ENCODE measurements at places on chromosomes 6 and 20.

- DNase-seq, result no peak
Measured at GRCh38 chr20:24965065-24965919, 16.2 kb downstream of the CST7 start.

DNA sequence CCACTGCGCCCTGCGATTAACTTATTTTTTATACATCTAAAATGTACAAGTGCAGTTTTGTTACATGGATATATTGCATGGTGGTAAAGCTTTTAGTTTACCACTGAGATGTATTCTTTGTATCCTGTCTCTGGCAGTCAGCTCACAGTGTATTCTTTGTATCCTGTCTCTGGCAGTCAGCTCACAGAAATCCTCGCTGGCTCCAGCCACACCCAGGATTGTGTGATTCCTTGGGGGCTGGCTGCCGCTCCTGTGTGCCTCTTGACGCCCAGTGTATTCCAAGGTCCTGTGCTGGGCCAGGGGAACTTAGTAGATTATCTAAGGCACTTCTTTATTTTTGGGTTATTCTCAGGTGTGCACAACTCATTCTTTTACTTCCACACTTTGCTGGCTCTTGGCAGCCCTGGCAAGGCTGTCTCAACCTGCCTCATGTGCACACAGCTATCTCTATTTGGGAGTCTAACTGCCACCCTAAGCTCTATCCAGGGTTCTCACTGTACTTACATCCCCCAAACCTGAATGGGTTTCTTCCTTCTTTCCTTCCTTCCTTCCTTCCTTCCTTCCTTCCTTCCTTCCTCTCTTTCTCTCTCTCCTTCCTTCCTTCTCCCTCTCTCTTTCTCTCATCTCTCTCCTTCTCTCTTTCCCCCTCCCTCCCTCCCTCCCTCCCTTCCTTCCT is 12.4 kb upstream of the RNF24 start:
- DNase-seq, result no peak

DNA sequence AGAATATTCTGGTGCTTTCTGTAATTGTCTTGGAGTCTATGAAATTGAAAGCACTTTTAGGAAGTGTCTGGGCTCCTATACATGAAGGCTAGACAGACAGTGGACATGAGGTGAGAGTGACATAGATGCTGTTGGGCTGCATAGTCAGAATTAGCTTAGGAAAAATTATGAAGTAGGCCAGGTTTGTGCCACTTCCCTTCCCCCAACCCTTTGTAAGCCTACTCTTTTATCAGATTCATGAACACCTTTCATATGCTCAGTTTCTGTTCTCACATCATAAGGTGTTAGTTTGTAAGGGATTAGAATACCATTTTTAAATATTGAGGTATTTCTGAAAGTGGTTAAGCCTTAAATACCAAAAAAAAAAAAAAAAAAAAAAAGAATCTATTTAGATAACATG is 18.4 kb upstream of the SNPH start:
- DNase-seq, result no peak

- no peak for DNase-seq
Measured at GRCh38 chr6:31419842-31420241, 16.4 kb downstream of the MICA start.

GRCh38 chr6:156351346-156351966 is 425.7 kb upstream of the ARID1B start:
- no peak for DNase-seq

DNA sequence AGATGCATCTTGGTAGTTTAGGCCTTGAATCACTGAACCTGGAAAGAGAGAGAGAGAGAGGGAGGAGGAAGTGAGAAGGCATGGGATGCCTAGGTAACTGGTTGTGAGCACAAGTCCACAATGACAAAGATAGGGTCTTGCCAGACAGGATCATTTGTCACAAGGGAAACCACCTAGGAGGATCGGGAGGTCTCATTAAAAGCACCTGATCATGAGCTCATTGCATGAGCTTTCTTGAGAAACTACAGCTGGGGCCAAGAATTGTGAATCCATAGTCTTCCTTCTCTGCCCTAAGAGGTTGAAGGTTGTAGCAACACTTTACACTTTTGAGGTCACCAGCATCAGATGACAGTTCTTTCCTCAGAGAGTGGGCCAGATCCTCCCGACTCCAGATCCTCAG is 195.7 kb downstream of the CD83 start:
- no peak for DNase-seq

DNA sequence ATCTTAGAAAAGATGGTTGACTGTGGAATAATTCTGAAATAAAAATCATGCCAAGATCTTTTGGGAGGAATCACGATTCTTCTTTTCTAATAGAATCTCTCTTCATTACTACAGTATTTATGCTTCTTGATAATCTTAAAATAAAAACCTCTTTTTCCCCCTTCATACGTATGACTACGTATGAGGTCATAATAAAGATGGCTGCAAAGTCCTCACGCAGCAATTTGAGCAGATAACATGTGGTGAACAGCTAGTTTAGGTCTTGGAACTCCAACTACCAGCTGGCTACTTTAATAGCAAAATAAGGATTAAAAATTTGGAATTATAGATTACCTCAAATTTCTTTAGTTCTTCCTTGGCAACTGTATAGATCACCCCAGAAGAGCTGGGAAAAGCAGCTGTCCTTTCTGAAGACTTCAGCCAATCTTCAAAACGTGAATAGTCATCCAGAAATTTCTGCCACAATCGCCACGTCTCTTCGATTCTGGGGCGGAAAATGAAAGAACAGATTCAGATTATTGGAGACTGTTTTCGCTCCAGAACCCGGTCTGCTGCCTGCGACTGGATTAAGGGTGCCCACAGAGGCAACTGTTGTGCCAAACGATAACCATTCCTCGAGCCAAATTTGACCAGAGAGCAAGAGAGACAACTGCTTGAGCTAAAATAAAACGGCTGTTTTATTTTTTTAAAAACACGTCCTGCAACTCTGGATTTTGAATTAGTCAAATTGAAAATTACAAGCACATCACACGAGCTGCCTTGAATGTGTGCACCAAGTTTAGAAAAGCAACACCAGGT is 347.3 kb downstream of the ESR1 start:
- DNase-seq, result no peak

DNA sequence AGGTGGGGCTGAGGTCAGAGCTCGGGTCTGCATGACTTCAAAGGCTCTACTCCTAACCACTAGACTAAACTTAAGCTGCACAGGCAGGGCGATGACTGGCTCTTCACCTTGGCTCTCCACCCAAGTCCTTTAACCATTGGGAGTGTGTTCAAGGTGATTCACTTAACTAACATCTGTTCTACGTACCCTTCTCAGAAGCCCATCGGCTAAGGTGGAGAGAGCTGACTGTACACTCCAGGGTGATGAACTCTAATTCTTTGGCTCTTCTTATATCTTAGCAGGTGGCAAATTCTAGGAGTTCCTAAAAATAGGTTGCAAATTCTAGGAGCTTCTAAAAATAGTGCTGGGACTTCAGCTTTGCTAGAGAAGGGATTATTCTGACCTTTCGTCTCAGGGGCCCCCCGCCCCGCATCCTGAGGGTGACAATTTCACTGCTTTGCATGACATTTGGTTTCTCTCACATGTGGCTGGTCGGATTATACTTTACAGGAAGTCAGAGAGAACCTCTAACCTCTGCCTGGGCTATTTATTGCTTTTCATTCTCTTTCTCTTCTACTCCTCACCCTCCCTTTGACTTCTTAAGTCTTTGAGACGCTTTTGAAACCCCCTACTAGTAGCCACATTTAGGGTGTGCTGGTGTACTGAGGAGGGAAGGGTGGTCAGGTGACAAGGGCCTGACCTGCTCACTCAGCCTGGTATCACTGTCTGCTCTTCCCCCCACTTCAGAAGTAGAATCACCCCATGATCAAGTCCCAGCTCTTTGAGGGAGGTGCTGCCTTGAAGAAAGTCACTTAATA is 55.5 kb downstream of the PRDM1 start:
- DNase-seq, result peak; percentile 76

GRCh38 chr20:44527716-44528199 is 5.9 kb upstream of the SERINC3 start:
- DNase-seq, result no peak

DNA sequence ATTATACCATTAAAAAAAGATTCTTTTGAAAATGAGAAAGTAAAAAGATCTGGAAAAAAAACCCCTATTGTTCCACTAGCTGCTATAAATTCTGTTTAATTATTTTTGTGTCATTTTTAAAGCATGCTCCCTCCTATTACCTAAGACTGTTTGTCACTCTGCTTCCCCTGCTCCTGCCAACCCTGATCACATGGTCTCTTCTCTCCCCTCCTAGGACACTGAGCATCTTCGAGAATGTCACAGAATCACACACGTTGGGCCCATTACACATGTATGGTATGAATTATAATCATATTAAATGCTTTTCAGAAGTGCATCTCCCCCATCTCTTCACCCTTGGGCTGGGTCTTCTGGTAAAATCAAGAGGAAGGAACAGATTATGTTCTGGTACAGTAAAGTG is 6.2 kb downstream of the SNAP91 start:
- DNase-seq, result no peak

DNA sequence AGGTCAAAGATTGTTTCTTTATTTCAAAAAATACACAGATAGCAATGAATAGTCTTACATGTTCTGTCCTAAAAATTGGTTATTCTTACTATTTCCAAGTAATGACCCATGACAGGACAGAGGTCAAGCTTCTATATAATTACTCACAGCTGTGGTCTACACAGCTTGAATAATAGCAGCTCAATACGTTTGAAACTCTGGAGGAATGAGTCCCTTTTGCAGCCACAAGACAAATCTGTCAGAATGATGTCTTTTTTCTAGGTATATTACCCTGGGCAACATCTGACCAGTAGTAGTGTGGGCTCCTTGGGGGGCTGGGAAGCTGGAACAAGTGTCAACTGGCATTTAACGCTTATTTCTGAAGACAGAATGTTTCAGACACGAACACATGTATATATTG is 84.9 kb upstream of the HTR1B start:
- DNase-seq, result no peak

GRCh38 chr6:166775923-166776220 is 148.8 kb upstream of the RPS6KA2 start:
- no peak for DNase-seq

- no peak for DNase-seq
Measured at GRCh38 chr6:143406673-143407072, 43.8 kb downstream of the ADAT2 start.

DNA sequence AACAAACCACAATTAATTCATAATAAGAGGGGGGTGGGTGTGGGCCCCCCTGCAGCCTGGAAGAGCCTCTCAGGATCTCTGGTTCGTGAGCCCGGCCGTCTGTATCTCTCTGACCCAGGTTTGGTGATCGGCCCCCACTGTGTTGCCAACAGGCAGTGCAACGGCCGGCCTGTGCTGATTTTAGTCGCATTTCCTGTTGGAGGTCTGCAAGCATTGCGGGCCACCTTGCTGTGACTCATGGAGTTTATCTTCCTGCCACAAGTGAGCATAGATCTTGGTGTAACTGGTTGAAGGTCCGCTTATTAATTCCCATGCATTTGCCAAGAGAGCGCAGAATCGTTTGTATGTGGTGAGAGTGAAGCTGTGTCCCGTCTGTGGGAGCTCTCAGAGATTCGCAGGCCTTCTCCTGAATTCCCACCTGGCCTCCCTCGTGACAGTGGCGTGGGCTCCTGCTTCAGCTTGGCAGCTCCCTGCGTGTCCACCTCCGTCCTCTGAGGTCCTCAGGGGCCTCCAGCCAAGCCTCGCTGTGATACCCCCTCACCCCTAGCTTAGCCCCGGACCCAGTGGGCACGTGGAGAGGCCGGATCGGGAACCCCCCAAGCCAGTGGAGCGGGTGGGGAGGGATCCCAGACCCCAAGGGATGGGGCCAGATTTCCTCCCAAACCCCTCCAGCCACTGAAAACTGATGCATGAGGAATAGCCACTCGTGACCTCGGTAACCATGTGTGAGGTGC is 269.8 kb downstream of the CDH4 start:
- DNase-seq, result no peak

DNA sequence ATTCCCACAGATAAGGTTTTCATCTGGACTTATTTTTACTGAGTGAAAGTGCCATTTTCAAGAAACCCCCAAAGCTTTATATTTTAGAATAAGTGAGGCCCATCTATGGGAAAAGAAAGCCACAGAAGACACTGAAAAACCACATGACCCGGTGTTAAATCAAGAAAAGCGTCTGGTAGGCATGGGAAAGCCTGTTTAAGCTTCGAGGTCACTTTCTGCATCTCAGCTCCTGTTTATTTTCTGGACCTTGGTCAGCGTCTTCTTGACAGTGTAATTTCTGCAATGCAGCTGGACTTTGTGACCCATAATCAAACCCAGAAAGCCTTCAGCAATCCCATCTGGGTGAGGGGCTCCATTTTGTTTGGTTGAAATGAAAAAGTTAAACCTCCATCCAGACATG is 59.6 kb upstream of the NEDD9 start:
- no peak for DNase-seq

GRCh38 chr6:8879334-8879733 is 444.0 kb upstream of the SLC35B3 start:
- no peak for DNase-seq

GRCh38 chr6:168381726-168382458 is 59.1 kb upstream of the SMOC2 start:
- no peak for DNase-seq

- DNase-seq, result no peak
Measured at GRCh38 chr20:58903614-58904013, 51.1 kb downstream of the GNAS start.

- DNase-seq, result no peak
Measured at GRCh38 chr6:47810885-47811284, 29.1 kb downstream of the OPN5 start.

- DNase-seq, result no peak
Measured at GRCh38 chr6:166988674-166989201, 10.5 kb upstream of the CEP43 start.

DNA sequence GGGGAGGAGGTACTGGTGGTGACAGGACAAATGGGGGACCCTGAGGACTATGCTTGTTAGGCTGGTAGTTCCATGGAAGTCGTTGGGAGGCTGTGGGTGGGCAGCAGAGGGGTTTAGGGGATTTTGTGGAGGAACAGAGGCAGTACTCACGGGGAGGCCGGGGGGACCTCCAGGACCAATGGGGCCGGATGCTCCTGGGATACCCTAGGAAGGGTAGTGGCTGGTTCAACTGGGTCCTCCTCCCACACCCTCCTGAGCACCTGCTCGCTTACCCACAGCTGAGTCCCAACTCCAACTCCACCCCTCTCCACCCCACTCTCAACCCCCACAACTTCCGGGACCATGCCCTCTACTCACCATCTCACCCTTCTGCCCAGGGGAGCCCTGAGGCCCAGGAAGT is 25.9 kb downstream of the COL11A2 start:
- no peak for DNase-seq

GRCh38 chr6:135475292-135475886 is 22.2 kb downstream of the AHI1 start:
- DNase-seq, result no peak

DNA sequence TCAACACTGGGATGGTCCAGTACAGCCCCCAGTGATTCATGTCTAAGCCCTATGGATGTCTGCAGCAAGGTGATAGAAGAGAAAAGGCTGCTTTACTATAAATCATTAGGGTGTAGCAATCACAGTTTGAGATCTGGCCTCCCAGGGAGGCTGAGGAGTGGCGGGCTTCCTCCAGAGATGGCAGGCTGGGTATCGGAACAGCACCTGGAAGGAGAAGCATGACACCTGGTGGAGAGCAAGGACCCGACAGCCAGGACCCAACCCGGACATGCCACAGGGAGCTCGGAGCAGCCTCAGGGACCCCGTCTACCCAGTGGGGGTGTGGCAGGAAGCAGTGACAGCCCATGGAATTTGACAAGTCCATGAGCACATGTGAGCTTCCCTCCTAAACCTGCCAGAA is 114.8 kb upstream of the CD93 start:
- peak; percentile 29 for DNase-seq

GRCh38 chr20:31934968-31935764 is 16.7 kb downstream of the PDRG1 start:
- no peak for DNase-seq

All from activated CD4-positive, alpha-beta T cell treated with anti-CD3 and anti-CD28 coated beads for 36 hours (primary cell).